ENCODE measurements at places on chromosomes 7 and 10.

- no peak for DNase-seq
Measured at GRCh38 chr7:2596464-2597272, 35.1 kb upstream of the TTYH3 start.

- DNase-seq = no peak
Measured at GRCh38 chr7:47233996-47234395, 347.9 kb downstream of the TNS3 start.

DNA sequence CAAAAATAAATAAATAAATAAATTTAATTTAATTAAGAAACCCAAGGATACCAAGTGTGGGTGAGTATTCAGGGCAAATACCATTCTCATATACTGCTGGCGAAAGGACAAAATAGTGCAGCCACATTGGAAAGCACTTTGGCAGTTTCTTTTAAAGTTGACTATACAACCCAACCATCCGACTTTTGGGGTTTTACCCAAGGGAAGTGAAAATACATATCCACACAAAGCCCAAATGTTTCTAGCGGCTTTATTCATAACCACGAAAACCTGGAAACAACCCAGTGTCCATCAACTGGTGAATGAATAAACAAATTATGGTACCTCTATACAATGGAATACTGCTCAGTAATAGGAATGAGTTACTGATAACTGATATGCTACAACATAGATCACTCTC is 36.2 kb upstream of the OGDHL start:
- DNase-seq = no peak

DNA sequence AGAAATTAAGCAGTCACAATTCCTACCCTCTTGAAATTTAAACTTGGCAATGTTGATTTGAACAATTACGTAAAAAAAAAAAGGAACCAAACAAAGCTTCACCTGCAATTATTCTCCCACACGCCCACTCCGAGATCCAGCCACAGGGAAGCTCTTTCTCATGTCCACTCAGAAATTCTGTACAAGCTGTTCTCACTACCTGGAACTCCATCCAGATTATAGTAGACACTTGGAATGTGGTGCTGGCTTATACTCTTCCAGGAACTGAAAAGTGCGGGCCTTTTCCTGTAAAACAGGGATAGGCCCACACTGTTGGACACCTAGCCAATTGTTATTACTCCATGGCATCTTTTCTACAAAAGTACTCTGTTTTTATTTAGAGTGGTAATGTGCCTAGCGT is 20.3 kb upstream of the TOMM7 start:
- no peak for DNase-seq

- DNase-seq = no peak
Measured at GRCh38 chr10:86091216-86091615, 275.4 kb downstream of the GRID1 start.

DNA sequence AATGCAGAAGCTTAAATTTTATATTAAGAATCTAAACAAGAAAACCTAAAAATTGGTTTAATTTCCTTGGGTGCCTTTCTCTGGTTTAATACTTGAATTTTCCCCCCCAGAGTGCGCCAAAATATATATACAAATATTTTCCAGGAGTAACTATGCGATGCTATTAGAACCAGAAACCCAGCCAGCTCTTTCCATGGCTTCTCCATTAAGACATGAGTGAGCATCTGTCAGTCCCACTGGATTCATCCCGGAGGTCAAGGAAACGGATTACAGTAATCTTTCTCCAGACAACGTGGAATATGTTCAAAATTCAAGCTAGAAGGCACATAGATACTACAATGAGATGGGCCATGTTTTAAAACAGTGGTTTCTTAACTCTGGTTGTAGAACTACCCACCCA is 148.8 kb downstream of the TAX1BP1 start:
- DNase-seq = no peak

GRCh38 chr7:8232999-8233847 is 28.7 kb downstream of the ICA1 start:
- DNase-seq = no peak

GRCh38 chr10:7484456-7485243 is 73.8 kb upstream of the SFMBT2 start:
- DNase-seq = peak; percentile 13

DNA sequence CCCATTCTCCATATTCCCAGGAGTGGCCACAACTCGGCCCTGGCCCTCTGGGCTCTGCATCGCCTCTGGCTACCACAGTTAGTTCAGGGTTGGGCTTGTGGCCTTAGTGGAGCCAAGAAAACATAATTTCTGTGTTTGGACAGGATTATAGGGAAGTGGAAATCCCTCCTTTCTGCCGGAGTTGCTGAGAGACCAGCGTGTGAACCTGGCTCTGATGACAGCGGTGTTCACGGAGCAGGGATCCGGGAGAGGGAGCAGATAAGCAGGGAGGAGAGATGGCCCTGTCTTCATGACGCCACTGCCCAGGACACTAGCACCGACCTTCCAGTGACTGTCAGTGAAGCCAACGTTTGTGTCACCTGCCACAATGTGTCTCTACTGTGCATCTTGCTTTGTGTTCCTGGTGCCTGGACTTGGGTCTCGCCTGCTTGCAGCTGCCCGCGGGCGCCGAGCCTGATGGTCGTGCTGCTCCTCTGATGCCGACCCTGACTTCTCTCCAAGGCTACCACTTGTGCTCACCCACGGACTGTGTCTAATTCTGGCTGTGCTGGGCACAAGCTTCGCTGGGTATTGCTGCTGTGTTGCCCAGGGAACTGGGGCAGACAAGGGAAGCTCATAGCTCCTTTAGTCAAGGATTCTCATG is 67.0 kb upstream of the VIPR2 start:
- no peak for DNase-seq

DNA sequence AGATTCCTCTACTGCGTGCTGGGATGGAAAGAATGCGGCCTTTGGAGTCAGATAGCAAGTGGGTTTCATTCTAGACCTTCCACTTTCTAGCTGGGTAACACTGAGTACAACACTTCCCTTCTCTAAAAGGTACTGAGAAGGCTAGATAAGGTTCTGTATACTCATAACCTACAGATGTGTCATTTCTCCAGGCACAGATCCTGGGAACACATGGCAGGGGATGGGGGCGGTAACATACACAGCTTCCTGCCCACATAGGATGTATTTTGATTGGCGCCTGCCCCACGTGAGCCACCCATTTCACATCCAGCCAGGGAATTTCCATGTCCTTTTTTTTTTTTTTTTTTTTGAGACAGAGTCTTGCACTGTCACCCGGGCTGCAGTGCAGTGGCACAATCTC is 31.8 kb downstream of the KLRG2 start:
- DNase-seq = no peak

GRCh38 chr7:107889992-107890391 is 991 bp upstream of the DLD start:
- DNase-seq = no peak

- no peak for DNase-seq
Measured at GRCh38 chr10:7287377-7287776, 123.5 kb downstream of the SFMBT2 start.

- DNase-seq = no peak
Measured at GRCh38 chr10:11035301-11035991, 17.8 kb downstream of the CELF2 start.

DNA sequence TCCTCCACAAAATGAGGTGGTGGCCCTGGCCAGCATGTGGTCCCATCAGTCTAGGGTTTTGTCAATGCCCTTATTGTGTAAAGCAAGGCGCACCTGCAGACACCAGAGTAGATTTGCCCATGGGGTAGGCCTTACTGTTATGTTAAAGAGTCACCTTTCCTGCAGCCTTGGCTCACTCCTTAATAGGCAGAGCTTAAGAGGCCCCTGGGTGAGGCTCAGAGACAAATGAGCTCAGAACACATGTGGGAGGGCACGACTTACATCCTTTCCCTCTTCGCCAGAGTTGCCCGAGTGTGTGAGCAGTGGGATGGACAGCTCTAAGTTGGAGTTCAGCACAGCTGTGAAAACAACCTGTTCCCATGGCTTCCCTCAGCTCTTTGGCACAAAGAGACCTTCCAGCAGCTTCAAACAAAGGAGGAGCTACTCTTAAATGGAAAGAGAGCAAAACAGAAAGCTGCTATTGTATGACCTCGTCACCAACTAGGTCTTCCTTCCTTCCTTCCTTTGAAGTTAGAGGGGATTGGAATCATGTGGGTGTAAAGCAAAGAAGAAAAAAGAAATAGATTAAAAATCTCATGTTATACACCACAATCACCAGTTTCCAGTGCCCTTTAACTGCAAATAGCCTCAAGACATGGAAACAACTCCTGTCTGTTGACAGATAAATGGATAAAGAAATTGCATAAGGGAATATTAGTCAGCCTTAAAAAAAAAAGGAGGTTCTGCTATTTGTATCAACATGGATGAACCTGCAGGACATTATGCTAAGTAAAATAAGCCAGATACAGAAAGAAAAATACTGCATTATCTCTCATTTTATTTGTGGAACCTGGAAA is 11.9 kb upstream of the XPNPEP1 start:
- DNase-seq = no peak

DNA sequence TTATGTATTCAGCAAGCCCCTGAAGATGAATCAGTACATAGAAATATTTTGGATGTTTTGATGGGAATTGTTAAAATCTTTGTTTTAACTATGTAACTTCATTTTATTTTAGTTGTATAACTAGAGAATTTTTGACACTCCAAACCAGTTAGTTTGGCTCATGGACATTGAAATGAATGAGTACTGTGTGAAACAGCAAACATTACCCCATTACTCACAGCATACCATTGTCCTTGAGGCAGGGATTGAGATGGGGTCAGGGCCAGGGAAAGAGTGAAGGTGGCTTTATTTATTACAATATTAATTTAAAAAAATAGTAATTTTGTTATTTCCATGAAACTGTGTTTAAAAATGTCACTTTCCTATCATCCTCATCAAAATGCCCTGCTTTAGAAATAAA is 4.8 kb upstream of the BMPER start:
- DNase-seq = no peak

DNA sequence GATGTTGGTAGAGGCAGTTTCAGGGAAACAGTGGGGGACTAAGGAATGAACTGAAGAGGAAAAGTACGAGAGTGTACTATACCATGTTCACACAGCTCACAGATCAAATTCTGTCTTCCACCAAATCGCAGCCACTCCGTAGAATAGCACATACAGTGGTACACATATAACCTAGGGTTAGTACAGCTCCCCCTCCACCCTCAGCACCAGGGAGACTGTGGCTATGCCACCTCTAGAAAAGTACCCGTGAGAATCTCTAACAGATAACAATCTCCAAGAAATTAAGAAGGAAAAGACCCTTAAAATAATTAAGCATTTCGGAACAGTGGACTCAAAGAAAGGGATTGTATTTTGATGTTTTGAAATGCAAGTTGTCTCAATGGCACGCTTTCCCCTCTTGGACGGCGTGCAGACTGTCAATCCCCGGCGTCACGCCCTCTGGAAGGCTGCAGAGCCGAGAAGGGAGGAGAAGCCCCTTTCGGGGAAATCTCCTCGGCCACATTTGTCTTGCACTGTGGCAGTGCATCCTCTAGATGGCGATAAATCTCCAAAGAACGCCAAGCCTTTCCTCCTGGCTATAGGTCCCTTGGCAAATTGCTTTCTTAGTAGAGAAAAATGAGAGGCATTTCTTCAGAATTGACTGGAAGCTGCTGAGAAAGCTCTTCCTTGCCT is 345.0 kb downstream of the REEP3 start:
- no peak for DNase-seq

- DNase-seq = no peak
Measured at GRCh38 chr10:58622246-58622645, 109.6 kb downstream of the BICC1 start.

GRCh38 chr10:43205681-43206390 is 61.0 kb downstream of the RASGEF1A start:
- no peak for DNase-seq

DNA sequence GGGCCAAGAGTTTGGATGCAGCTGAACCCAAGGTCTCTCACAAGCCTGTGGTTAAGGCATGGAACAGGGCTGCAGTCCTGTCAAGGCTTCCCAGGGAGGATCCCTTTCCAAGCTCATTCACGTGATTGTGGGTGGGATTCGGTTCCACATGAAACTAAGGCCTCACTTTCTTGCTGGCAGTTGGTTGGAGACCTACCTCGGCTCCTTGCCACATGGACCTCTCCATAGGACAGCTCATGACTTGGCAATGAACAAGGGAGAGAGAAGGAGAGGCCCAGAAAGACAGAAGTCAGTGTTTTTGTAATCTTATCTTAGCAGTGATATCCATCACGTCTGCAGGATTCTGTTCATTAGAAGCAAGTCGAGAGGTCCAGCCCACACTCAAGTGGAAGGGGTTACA is 583.8 kb downstream of the LRMDA start:
- DNase-seq = no peak

- no peak for DNase-seq
Measured at GRCh38 chr10:24414597-24414996, 205.7 kb downstream of the KIAA1217 start.

- no peak for DNase-seq
Measured at GRCh38 chr7:158263110-158263963, 324.3 kb downstream of the PTPRN2 start.

GRCh38 chr10:67852761-67853160 is 14.8 kb upstream of the DNAJC12 start:
- no peak for DNase-seq

DNA sequence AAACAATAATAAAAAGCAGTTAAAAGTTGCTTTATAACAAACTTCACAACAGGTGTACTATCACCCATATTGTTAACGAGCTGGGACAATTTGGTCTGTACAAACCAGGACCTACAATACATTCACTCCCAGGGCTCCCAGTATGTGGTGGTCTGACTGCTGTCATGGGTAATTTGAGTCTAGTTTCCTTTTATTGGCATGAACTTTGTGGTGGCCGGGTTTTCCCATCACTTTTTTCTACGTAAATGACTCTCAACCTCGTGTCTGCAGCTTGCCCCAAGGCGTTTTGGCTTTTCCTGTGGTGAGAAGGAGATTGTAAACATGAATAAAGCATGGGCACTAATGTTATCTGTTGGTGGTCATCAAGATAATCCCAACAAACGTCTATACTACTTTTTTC is 118.7 kb upstream of the CDK6 start:
- DNase-seq = no peak

DNA sequence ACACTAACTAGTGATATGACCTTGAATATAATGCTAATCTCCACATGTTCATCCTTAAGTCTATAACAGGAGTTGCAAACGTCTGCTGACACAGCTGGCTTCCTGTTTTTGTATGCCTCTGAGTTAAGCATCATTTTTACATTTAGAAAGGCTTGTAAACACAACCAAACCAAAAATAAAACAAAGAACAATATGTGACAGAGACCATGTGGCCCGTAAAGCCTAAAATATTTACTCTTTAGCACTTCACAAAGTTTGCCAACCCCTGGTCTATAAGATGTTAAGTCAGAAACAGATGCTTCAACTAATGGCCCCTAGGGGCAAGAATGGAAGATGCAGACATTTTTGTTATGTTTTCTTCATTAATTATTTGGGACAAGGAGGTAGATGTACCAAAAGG is 109.3 kb downstream of the CPEB3 start:
- DNase-seq = no peak

Data from stimulated activated CD8-positive, alpha-beta memory T cell treated with anti-CD3 and anti-CD28 coated beads, Interleukin-15, amount 100 ng/mL, for 4 hours (primary cell).